ENCODE measurements at places on chromosomes 13 and 19. TPM values are rescaled to one million over a fixed set of nuclear protein-coding genes. Genes with fewer than 3 reads are reported as not detected.

GRCh38 chr13:61766667-61767058, 351.0 kb upstream of the PCDH20 start:
- H3K27me3 ChIP-seq = no peaks in the 10 kb centered on the region
- no peaks in the 10 kb centered on the region for H3K4me1 ChIP-seq
- no peaks in the 10 kb centered on the region for H3K36me3 ChIP-seq
- no peak overlapping the region for H3K4me3 ChIP-seq

DNA sequence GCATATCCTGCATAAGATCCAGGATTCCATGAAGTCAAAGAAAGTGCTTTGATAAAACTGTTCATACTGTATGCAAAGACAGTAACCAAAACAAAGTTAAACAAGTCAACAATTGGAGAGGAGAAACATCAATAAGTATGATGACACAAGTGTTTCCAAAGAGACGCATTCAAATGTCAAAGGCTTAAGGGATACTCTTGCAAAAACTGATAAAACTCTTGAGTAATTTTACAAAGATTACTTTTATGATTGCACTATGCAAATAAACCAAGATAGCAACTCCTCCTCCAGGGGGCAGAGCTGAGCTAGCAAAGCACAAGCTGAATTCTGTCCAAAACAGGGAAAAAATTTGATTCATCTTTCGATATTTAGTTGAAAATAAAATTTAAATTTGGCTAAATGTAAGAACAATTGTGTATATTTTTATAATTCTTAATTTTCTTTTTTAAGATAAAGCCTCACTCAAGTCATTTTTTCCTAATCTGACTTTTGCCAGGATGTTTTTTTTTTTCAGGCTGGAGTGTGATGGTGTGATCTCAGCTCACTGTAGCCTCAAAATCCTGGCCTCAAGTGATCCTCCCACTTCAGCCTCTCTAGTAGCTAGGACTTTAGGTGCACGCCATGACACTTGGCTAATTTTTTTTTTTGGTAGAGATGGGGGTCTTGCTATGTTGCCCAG, 84.0 kb downstream of the MZT1 start:
- no peaks in the 10 kb centered on the region for H3K27me3 ChIP-seq
- no peaks in the 10 kb centered on the region for H3K4me1 ChIP-seq
- no peaks in the 10 kb centered on the region for H3K36me3 ChIP-seq

GRCh38 chr19:21838646-21839045, 2.7 kb upstream of the ZNF43 start:
- no peaks in the 10 kb centered on the region for H3K4me1 ChIP-seq
- H3K27me3 ChIP-seq = no peaks in the 10 kb centered on the region
- no peak overlapping the region for H3K27ac ChIP-seq

- H3K4me3 ChIP-seq = no peak overlapping the region
- no peaks in the 10 kb centered on the region for H3K36me3 ChIP-seq
- H3K27me3 ChIP-seq = no peaks in the 10 kb centered on the region
- H3K4me1 ChIP-seq = peaks cover 21% of the 10 kb centered on the region
These were observed 15.8 kb downstream of the ARRDC2 start for GRCh38 chr19:18023622-18024251.

The PARP4 gene
- 19.5 TPM for total RNA-seq

GRCh38 chr13:26601669-26602068, 44.2 kb downstream of the WASF3 start:
- H3K27me3 ChIP-seq = no peaks in the 10 kb centered on the region
- H3K4me1 ChIP-seq = peaks cover 8% of the 10 kb centered on the region
- H3K36me3 ChIP-seq = no peaks in the 10 kb centered on the region
- no peak for DNase-seq

The ERICH6B gene
- total RNA-seq = not detected

GRCh38 chr19:58395220-58395978, at the start of gene RNF225:
Gene RNF225, plus strand, starts transcription at chr19:58395656. Its CDS starts 434 bp downstream, at chr19:58396090.
- H3K27me3 ChIP-seq = no peaks in the 10 kb centered on the region
- H3K27ac ChIP-seq = no peak within 1 kb of the TSS
- peaks cover 7% of the 10 kb centered on the region for H3K4me1 ChIP-seq
- no peak for DNase-seq

The ZNF541 gene
- total RNA-seq = 1.2 TPM

- H3K27ac ChIP-seq = no peak overlapping the region
- DNase-seq = no peak
- H3K4me3 ChIP-seq = no peak overlapping the region
- H3K36me3 ChIP-seq = no peaks in the 10 kb centered on the region
- no peaks in the 10 kb centered on the region for H3K4me1 ChIP-seq
These were observed 4.4 kb upstream of the NDUFS7 start for GRCh38 chr19:1379126-1379905.

DNA sequence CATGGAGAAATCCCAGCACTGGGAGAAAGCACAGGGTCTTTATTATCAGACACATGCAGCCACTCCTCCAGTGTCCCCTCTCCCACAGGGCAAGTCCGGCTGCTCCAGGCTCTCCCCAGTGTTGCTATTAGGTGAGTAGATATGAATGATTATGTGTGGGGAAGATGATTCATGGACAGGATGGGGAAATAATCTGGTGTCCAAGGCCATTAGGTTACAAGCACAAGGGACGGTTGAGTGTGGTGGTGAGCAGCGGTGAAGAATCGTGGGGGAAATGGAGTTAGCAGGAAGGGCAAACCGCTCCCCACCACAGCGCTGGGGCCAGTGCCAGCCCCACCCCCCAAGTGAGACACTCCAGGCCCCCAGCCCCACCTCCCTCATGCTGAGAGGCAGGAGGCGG, 19.0 kb downstream of the CD177 start:
- no peaks in the 10 kb centered on the region for H3K4me1 ChIP-seq
- H3K27ac ChIP-seq = no peak overlapping the region
- H3K4me3 ChIP-seq = no peak overlapping the region
- DNase-seq = no peak
- H3K36me3 ChIP-seq = no peaks in the 10 kb centered on the region

- no peaks in the 10 kb centered on the region for H3K4me1 ChIP-seq
- H3K27me3 ChIP-seq = no peaks in the 10 kb centered on the region
- no peak overlapping the region for H3K27ac ChIP-seq
- no peak overlapping the region for H3K4me3 ChIP-seq
These were observed 33.5 kb upstream of the CSNK1A1L start for GRCh38 chr13:37138926-37139325.

- no peaks in the 10 kb centered on the region for H3K36me3 ChIP-seq
- DNase-seq = no peak
- no peaks in the 10 kb centered on the region for H3K27me3 ChIP-seq
These were observed 7.8 kb downstream of the DOT1L start for GRCh38 chr19:2171349-2172145.

DNA sequence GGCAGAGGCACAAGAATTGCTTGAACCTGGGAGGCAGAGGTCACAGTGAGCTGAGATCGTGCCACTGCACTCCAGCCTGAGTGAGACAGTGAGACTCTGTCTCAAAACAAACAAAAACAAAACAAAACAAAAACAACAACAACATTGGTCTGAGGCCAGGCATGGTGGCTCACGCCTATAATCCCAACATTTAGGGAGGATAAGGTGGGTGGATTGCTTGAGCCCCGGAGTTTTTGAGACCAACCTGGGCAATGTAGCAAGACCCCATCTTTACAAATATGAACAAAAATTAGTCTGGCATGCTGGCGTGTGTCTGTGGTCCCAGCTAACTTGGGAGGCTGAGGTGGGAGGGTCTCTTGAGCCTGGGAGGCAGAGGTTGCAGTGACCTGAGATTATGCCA, 16.0 kb upstream of the NWD1 start:
- H3K36me3 ChIP-seq = no peaks in the 10 kb centered on the region
- no peaks in the 10 kb centered on the region for H3K27me3 ChIP-seq
- no peak overlapping the region for H3K4me3 ChIP-seq
- H3K4me1 ChIP-seq = no peaks in the 10 kb centered on the region
- H3K27ac ChIP-seq = no peak overlapping the region
- no peak for DNase-seq

DNA sequence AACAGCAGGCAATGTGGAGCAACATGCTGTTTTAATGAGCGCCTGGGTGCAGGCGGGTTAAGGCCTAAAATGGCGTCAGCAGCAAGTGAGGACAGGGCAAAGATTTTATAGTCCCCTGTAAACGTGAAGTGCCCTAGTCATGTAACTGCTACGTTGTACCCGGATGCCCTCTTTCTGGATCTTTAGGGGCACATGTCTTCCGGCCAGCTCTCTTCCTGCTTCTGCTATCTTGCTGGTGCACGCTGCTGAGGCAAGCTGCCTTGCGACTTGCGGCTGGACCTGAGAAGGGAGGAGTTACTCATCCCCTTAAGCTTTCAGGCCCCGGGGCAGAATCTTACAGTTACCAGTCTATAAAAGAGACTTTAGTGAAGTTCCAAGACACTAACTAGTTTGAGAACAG, 303.6 kb upstream of the DACH1 start:
- no peaks in the 10 kb centered on the region for H3K4me1 ChIP-seq
- DNase-seq = no peak
- no peaks in the 10 kb centered on the region for H3K27me3 ChIP-seq
- no peak overlapping the region for H3K4me3 ChIP-seq
- no peaks in the 10 kb centered on the region for H3K36me3 ChIP-seq

GRCh38 chr13:106961651-106962050, 393.7 kb upstream of the ARGLU1 start:
- H3K4me3 ChIP-seq = no peak overlapping the region
- DNase-seq = no peak
- no peaks in the 10 kb centered on the region for H3K27me3 ChIP-seq
- H3K4me1 ChIP-seq = no peaks in the 10 kb centered on the region
- no peak overlapping the region for H3K27ac ChIP-seq
- H3K36me3 ChIP-seq = no peaks in the 10 kb centered on the region

The PSG1 gene
- not detected for total RNA-seq

The SPHK2 gene
- total RNA-seq = 10.0 TPM

The SAFB gene
- total RNA-seq = 98.2 TPM

DNA sequence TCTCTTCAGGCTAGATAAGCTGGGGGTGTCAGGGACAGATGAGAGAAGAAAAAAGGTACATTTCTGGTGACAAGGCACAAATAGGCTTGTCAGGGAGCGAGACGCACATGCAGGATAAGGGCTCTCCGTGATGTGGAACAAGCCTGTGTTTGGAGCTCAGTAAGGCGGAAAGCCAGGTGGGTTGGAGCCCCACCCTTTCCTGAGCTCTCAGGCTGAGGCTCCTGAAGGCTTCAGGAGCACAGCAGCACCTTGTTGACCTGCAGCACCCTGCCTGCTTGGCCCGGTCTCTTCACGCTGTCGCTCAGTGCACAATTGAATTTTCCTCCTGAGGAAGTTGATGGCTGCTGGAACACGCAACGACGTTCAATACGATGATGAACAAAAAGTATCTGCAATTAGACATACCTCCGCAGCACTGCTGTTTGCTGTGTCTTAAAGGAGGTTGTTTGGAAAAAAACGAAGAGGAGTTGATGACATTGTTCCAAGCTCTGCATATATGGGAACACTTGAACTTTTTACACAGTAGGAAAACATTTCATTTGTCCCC, 29.3 kb downstream of the SERP2 start:
- no peak for DNase-seq
- H3K27me3 ChIP-seq = no peaks in the 10 kb centered on the region
- no peak overlapping the region for H3K4me3 ChIP-seq
- H3K27ac ChIP-seq = no peak overlapping the region
- H3K4me1 ChIP-seq = no peaks in the 10 kb centered on the region

The CGB5 gene
- total RNA-seq = not detected

- H3K4me1 ChIP-seq = no peaks in the 10 kb centered on the region
- DNase-seq = no peak
- no peak overlapping the region for H3K27ac ChIP-seq
- no peaks in the 10 kb centered on the region for H3K36me3 ChIP-seq
- no peaks in the 10 kb centered on the region for H3K27me3 ChIP-seq
These were observed 20.8 kb upstream of the IPO5 start for GRCh38 chr13:97932647-97933046.

DNA sequence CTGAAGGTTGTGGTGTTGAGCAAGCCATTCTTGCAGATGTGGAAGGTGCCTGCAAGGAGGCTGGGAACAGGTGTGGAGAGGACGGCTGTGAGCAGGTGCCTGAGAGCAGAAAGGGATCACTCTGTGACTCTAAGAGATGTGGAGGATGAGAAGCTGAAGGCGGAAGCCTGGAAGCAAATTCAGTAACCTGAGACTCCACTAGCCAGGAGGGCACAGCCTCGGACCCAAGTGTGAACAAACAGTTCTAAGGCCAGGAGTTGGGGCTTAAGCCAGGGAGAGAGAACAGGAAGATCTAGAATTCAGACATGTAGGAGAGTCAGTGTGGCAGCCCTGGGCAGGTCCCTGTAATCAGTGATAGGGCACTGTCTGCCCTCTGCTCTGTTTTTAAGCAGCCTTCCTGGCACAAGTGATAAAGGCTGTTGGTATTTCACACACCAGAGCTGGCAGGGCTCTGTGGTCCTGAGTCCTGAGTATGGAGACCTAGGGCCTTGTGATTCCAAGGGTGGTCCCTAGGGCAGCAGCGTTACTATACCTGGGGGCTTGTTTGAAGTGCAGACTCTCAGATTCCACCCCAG, 131.3 kb downstream of the SLC7A1 start:
- H3K27ac ChIP-seq = no peak overlapping the region
- no peak for DNase-seq
- no peaks in the 10 kb centered on the region for H3K4me1 ChIP-seq

- no peaks in the 10 kb centered on the region for H3K4me1 ChIP-seq
- no peaks in the 10 kb centered on the region for H3K27me3 ChIP-seq
- no peak for DNase-seq
- H3K36me3 ChIP-seq = no peaks in the 10 kb centered on the region
These were observed 7.0 kb upstream of the SEMA6B start for GRCh38 chr19:4566402-4567051.

DNA sequence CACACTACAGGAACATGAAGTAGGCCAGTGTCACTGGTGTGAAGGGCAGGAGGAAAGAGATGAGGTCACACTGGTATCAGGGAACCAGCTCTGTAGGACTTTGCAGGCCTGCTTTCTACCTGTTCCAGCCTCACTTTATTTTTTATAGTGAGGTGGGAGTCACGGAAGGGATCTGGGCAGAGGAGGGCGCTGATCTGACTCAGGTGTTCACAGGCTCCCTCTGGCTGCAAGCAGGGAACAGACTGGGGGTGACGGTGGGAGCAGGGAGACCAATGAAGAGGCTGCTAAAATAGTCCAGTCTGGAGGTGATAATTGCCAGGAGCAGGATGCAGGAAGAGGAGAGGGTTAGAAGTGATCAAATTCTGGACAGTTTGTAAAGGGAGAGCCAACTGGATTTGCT, 2.8 kb downstream of the THAP8 start:
- no peak overlapping the region for H3K27ac ChIP-seq
- no peaks in the 10 kb centered on the region for H3K4me1 ChIP-seq
- no peak for DNase-seq
- no peak overlapping the region for H3K4me3 ChIP-seq
- H3K27me3 ChIP-seq = no peaks in the 10 kb centered on the region

- H3K4me3 ChIP-seq = no peak overlapping the region
- no peak for DNase-seq
- no peaks in the 10 kb centered on the region for H3K36me3 ChIP-seq
- H3K27me3 ChIP-seq = no peaks in the 10 kb centered on the region
- H3K4me1 ChIP-seq = no peaks in the 10 kb centered on the region
These were observed 60.3 kb upstream of the ZNF536 start for GRCh38 chr19:30311911-30312310.

GRCh38 chr13:53822136-53822535, 793.5 kb downstream of the OLFM4 start:
- H3K27ac ChIP-seq = no peak overlapping the region
- DNase-seq = no peak
- H3K27me3 ChIP-seq = no peaks in the 10 kb centered on the region
- no peaks in the 10 kb centered on the region for H3K4me1 ChIP-seq
- no peaks in the 10 kb centered on the region for H3K36me3 ChIP-seq

Data from uterus (tissue), 4 donors.